ENCODE measurements at places on chromosomes 16 and 17.
A peak's percentile ranks its signal among the peaks of the same experiment; 100 is the strongest.

- DNase-seq = peak; percentile 7
Observed at GRCh38 chr16:55542459-55543082, 23.9 kb upstream of the CAPNS2 start.

DNA sequence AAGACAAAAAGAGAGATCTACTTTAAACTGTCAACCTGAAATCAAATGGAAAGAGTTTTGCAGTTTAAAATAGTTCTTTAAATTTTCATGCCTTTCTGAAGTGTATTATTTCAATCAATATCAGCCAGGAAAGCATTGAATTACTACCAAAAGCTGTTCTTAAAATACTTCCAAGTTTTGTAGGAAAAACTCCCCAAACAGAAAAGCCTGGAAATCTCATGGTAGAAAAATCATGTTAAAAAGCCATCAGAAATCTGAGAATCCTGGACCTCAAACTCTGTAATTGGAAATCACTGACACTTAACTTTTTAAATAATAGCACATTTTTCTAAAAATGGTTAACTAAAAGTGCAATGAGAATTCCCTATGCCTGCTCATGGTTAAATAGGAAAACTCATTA is 63.3 kb upstream of the CNTNAP4 start:
- DNase-seq = no peak

- DNase-seq = no peak
Observed at GRCh38 chr17:38329284-38329683, 14.5 kb downstream of the GPR179 start.

- DNase-seq = no peak
Observed at GRCh38 chr17:9386401-9386800, 189.2 kb downstream of the STX8 start.

DNA sequence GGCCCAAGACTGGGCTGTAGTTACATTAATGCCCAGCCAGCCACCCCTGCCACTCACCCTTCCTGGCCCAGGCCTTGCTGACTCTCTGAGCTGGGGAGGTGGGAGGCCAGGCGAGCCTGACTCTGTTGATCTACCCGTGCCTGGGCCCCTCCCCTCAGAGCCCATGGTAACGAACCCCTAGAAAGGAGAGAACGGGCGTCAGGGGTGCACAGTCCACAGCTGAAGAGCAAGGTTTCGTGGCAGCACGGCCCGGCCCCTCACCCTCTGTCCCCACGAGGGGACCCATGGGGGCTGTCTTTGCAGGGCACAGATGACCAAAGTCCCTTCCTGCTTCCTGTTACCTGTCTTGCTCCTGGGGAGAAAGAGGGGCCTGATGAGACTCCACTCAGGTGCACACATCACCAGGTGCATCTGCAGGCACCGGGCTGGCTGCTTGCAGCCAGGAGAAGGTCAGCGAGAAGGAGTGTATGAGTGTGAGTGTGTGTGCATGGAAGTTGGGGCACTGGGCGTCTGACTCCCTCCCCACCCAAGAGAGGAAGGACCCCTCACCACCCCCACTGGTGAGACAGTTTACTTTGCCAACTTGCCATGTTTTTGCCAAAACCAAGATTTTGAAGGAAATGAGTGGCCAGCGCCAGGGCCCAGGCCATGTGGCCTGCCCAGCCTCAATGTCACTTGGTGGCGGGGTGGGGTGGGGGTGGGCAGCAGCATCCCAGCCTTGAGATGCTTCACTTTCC is 359.1 kb downstream of the SEC14L1 start:
- no peak for DNase-seq

GRCh38 chr16:8863594-8864424 is 5.0 kb downstream of the CARHSP1 start:
- peak; percentile 58 for DNase-seq

- DNase-seq = peak; percentile 28
Observed at GRCh38 chr17:66777689-66778225, 57.2 kb upstream of the CACNG5 start.

GRCh38 chr16:2597560-2597902 is 59.7 kb downstream of the PDPK1 start:
- no peak for DNase-seq

DNA sequence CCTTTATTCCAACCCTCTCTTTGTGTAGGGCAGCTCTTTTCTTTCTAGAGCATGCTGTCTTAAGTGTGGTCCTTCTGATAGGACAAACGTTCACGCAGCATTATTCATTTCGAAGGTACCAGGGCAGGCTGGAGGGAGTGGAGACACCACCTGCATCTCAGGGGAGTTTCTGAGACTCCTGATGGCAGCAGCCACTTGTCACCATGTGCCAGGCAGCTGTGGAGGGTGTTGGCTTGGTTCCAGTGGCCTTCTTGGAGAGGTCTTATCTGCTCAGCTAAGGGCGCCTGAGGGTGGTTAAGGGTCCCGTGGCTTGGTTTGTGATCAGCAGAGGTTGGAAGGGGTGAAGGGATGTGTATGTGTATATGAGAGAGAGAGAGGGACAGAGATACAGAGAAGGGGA is 257.1 kb upstream of the EEF2KMT start:
- DNase-seq = peak; percentile 3

DNA sequence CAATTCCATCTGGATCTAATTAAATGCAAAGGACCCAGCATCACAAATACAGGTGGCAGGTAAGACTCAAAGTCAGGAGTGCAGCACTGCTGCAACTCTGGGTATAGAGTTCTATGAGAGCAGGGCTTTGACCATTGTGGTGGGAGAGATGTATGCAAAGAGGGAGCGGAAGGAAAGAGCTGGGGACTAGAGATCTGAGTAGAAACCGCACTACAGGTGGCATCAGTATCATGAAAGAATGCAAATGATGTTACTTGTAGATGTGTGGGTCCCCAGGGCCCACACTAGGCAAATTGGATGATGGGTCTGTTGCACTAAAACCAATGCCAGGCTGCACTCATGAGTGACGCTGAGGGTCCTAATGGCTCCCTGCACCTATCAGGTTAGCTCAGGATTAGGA is 287.1 kb upstream of the ASIC2 start:
- no peak for DNase-seq

GRCh38 chr17:65637786-65638185 is 76.3 kb upstream of the AXIN2 start:
- no peak for DNase-seq

GRCh38 chr17:31494259-31495021 is 103.0 kb downstream of the RAB11FIP4 start:
- DNase-seq = peak; percentile 66

GRCh38 chr16:87390641-87391323 is 1.4 kb upstream of the MAP1LC3B start:
- DNase-seq = no peak

GRCh38 chr16:87806261-87806640 is 40.5 kb upstream of the KLHDC4 start:
- no peak for DNase-seq

GRCh38 chr17:79715943-79716797 is 14.6 kb upstream of the ENPP7 start:
- DNase-seq = no peak

GRCh38 chr17:49005140-49005539 is 8.0 kb downstream of the IGF2BP1 start:
- no peak for DNase-seq

- no peak for DNase-seq
Observed at GRCh38 chr16:87201790-87202189, 115.4 kb downstream of the C16orf95 start.

DNA sequence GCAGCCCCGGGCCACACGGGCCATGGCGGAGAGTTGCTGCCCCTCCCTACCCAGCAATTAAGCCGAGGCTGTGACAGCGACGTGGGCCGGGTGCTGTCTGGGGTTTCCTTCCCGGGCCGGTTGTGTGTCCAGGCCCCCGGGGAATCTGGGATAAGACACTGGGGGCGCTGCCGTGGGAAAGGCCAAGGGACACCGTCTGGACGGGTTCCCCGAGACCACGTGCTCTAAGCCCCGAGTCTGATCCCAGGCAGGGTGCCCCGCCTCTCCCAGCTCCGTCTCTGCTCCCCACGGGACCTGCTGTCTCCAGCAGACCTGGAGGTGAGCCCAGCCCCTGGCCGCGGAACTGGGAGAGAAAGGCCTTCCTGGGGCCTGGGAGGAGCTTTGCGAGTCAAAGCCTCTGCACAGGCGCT is 92.2 kb downstream of the IRX3 start:
- no peak for DNase-seq

DNA sequence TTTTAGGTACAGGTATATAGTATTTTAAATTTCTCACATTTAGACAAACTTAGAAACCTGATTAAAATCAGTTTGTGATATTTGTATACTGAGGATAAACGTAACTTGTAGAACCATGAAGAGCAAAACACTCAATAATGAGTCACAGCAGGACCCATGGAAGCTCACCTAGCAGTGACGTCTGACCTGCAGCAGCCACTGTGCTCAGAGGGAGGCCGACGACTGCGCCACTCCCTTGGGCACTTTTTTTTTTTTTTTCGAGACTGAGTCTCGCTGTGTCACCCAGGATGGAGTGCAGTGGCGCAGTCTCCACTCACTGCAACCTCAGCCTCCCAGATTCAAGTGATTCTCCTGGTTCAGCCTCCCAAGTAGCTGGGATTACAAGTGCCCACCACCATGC is 106.2 kb upstream of the AXIN2 start:
- no peak for DNase-seq
